G401 (cell line): ENCODE measurements at places on chromosomes 16 and 17.

- DNase-seq: no peak
These were observed 34.7 kb downstream of the ANKRD11 start for GRCh38 chr16:89455692-89456091.

- no peak for DNase-seq
These were observed 2.6 kb downstream of the GID4 start for GRCh38 chr17:18041776-18042175.

DNA sequence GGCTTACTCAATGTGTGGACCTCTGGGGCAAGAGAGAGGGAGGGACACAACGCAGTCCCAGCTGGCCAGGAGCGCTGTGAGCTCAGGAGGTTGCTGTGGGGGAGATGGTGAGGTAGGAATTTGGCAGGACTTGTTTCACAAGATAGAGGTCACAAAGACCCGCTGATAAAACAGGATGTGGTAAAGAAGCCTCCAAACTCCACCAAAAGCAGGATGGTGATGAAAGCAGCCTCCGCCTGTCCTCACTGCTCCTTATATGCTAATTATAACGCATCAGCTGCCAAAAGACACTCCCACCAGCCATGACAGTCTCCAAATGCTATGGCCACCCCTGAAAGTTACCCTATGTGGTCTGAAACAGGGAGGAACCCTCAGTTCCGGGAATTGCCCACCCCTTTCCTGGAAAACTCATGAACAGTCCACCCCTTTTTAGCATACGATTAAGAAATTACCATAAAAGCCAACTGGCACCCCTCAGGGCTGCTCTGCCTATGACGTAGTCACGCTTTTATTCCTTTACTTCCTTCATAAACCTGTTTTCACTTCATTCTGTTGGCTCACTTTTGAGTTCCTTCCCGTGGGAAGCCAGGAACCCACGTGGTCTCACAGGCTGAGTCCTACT is 5.3 kb upstream of the EIF4A3 start:
- DNase-seq: no peak

GRCh38 chr17:77793146-77793970 is 165.1 kb upstream of the TNRC6C start:
- no peak for DNase-seq

GRCh38 chr17:76417499-76418143 is 33.2 kb downstream of the SPHK1 start:
- DNase-seq: no peak

GRCh38 chr16:8904018-8904430 is 21.9 kb downstream of the LITAFD start:
- DNase-seq: no peak
